Effector CD4-positive, alpha-beta T cell (primary cell): ENCODE measurements at places on chromosomes 1 and 21.

DNA sequence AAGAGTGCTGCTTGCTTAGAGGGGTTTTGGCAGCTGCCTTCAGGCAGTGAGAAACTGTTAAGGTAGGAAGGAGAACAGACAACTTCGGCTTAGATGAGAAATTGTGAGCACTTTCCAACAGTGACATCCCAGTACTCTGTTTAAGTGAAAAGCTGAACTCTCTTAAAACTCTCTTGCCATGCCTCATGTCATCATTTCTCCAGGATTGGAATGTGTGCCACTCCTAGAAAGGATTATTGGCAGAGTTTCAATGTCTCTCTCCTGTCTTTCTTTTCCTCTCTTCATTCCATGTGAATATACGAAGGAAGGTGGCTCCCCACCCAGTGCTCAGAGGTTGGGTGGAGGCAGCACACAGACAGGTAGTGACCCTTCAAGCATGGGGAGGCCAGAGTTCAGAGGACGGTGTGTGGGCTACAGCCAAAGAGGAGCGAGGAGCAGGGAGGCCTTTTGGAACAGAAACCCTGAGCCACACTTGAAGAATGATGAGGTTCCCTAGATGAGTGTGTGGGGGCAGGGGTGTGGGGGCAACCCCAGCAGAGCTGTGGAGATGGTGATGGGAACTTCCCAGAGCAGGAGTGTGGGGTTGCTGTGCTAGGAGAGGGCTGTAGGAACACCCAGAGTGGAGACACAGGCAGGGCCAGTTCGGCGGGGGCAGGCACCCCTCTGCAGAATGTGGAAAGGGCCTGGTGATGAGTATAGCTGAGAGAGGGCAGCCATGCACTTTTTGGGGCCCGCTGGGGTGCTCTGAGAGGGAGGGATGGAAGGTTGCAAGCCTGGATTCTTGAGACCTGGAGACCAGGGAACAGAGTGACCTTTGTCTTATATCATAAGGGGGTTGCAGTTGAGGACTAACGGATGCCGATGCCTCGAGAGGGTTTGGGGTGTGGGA lies 58.8 kb downstream of the GALNT2 start:
- no peak for DNase-seq

GRCh38 chr1:18187054-18187453 lies 79.5 kb downstream of the IGSF21 start:
- DNase-seq = no peak

DNA sequence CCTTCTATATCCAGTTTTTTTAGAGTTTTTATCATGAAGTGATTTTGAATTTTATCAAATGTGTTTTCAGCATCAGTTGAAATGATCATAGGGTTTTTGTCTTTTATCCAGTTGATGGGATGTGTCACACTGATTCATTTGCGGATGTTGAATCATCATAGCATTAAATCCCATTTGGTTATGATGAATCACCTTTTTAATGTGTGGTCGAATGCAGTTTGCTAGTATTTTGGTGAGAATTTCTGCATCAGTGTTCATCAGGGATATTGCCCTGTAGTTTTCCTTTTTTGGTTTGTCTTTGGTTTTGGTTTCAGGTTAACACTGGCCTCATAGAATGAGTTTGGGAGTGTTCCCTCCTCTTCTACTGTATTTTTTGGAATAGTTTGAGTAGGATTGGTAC lies 80.3 kb downstream of the DIRAS3 start:
- no peak for DNase-seq

DNA sequence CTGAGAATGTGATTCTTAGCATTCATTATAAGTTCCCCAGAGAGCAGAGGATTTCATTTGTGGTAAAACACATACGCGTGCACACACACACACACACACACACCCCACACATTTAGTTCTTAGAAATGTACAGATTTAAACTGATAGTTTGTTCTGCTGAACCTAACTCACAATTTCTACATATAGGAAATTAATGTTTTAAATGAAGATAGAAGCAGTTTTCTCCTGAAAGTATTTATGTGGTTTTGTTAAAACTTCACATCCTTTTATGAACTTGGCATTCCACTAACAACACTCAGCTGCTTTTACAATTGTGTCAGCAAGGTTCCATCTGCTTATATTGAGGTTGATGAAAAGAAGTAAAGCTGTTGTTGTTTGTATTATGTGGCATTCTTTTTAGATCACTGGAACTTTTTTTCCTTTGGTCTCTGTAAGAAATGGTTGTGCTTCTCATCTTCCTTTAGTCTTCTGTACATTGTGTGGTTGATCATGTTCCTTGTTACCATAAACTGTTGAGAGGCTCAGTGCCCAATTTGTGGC lies 41.6 kb downstream of the AK4 start:
- no peak for DNase-seq

GRCh38 chr1:167479331-167479979 lies 38.9 kb downstream of the CD247 start:
- DNase-seq = no peak

- DNase-seq = no peak
Measured at GRCh38 chr1:27589841-27590426, 14.0 kb downstream of the AHDC1 start.

- no peak for DNase-seq
Measured at GRCh38 chr1:235601104-235601503, 48.5 kb downstream of the GNG4 start.

DNA sequence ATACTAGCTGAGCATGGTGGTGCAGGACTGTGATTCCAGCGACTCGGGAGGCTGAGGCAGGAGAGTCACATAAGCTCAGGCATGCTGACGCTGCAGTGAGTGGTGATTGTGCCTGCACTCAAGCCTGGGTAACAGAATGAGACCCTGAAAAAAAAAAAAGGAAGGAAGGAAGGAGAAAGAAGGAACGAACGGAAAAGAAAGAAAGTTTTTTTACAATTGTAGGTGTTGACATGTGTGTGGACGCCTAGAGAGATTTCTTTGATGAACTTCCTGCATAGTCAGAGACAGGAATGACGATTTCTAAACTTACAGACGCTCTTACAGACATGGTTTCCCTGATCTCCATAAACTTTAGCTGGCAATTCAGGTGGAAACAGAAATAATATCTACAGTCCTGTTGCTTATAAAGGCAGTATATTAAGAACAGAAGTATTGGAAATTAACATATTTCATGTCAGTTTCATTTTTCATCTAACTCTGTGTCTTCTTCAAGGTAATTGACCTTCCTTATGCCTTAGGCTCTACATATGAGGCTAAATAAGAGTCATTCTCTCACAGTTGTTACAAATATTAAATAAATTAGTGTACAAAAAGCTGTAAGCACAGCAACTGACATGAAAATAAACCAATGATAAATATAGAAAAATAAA lies 4.1 kb downstream of the SAMSN1 start:
- peak; percentile 19 for DNase-seq

GRCh38 chr1:239854922-239855321 lies 236.8 kb upstream of the FMN2 start:
- DNase-seq = no peak

DNA sequence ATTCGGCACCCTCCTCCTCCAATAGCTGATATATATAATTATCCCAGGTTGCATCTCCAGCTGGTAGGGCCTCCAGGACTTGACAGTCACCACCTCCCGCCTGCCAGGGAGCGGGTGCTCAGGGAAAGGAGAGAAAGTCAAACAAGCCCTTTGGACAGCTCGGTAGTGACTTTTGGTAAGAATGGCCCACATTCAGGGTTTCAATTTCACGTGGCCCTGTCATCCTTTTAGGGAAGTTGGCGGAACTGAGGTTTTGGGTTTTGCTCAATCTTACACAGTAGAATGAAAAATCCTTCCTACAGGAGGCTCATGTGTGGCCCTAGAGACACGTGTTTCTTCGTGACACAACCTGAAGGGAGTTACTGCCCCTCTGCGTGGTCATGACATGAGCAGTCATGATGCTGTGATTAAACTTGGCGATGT lies 44.2 kb downstream of the CAPN8 start:
- DNase-seq = no peak

GRCh38 chr1:216849146-216849545 lies 125.9 kb upstream of the ESRRG start:
- DNase-seq = no peak

DNA sequence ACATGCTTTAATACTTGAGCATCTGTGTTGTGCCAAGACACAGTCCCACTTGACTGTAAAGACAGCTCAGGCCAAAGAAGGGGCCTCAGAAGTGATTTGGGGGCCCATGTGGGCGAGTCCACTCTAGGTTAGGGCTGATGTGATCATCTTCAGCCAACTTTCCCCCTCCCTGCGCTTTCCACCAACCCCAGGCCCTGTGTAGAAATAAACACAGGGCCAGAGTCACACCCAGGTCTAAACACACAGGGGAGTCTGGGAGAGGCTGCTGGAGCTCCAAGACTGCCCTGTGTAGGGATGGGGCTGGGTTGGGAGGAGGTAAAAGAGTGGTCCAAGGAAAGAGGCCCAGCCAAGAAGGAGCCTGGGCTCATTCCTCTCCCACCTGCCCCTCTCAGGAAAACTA lies 2.5 kb upstream of the WNT2B start:
- no peak for DNase-seq

DNA sequence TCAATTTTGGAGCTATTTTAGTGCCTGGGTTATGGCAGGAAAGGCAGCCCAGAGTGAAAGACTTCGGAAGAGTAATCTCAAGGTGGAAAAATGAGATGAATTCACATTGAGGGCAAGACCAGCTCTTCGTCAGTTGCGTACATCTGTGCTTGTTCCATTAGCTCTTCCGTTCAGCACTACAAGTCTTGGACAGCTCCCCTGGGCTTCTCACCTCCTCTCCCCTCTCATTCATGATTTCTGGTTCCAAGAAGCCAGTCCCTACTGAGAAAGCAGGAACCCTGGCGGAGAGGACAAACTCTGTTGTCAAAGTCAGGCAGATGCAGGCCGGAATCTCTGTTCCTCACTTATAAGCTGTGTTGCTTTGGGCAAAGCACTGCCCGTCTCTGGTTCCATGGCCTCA lies 76.5 kb downstream of the ACTL8 start:
- DNase-seq = no peak

GRCh38 chr21:38359835-38360234 lies 103.0 kb downstream of the KCNJ15 start:
- DNase-seq = no peak

GRCh38 chr1:231421546-231421970 lies 529 bp downstream of the EGLN1 start:
- DNase-seq = peak; percentile 31

DNA sequence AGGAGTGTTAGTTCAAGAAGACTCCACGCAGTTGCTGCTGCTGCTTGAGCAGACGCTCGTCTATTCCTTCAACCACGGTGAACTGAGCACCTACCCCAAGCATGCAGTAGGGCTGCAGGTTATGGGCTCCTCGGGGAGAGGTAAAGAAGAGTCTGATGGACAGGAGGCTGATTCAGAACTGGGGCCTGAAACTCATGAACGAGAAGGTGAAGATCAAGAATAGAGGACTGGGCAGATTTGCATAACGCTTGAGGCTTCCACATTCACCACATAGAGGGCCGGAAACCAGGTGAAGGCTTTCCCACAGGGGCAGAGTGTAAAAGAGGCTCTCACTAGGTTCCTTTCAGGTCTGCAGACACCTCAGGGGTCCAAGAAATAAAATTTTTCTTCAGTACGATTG lies 9.1 kb downstream of the ABCA4 start:
- DNase-seq = no peak

DNA sequence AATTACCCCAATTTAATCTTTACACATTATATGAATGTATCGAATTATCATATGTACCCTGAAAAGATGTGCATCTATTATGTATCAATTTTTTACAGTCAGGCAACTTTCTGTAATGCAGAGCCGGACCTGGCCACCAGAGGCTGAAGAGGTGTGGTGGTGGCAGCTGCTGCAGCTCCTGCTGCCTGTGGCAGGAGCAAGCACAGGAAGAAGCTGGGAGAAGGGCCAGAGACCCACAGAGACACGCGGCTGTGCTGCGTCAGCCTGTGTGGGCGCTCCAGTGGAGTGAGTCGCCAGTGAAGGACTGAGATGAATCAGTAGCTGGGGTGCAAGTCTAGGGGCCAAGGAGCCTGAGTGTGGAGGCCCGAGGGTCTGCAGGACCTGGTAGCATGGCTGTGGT lies 74.3 kb upstream of the COG2 start:
- DNase-seq = no peak

- DNase-seq = peak; percentile 32
Measured at GRCh38 chr1:109482791-109483671, 674 bp upstream of the ATXN7L2 start.

DNA sequence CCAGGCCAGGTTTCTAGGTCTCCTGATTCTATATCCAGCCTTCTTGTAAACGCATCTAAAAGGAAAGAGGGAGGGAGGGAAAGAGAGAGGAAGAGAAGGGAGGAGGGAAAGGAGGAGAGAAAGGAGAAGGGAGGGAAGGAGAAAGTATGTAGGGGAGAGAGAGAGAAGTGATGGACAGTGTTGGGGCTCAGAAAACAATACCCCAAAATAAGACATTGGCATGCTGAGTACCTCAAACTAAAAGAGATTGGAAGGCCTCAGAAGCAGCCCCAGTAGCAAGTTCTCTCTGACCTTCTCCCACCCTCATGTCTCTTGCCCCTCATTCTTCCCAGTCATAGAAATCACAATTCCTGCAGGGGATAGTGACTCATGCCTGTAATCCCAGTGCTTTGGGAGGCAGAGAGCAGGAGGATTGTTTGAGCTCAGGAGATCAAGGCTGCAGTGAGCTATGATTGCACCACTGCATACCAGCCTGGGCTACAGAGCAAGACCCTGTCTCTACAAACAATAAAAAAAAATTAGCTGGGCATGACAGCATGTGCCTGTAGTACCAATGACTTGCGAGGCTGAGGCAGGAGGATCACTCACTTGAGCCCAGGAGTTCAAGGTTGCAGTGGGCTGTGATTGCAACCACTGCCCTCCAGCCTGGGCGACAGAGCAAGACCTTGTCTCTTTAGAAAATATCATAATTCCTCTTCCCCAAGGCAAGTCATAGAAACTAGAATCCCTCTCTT lies 51.2 kb downstream of the DNTTIP2 start:
- DNase-seq = no peak

GRCh38 chr1:229203030-229203751 lies 67.7 kb upstream of the RAB4A start:
- no peak for DNase-seq

DNA sequence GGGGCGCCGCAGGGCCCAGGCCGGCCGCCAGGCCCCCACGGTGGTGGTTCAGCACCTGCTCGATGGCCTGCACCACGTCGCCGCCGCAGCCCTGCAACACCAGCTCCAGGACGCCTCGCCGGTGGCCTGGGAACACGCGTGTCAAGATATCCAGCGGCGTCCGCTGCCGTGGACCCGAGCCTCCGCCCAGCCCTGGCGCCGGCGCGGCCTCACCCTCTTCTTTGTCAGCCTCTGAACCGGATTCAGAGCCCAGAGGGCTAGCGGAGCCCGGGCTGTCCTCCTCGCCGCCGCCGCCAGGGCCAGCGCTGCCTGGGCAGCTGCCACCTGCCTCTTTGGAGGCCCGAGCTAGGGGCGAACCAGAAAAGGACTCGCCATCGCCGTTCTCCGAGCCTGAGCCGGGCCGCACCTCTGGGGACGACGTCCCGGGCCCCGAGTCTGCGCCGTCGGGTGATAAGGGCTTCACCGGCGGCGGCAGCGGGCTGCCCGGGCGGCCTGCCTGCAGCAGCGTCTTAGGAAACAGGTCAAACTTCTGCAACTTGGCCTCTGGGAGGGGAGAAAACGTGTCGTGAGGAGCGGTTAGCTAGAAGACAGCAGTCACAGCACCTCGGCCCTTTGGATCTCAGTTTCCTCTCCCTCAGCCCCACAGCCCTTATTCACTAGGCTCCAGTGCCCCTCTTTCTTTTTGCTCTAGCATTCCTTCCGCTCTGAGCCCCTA lies 3.9 kb downstream of the DMRTA2 start:
- no peak for DNase-seq
